ENCODE measurements at places on chromosomes 5 and 9.

DNA sequence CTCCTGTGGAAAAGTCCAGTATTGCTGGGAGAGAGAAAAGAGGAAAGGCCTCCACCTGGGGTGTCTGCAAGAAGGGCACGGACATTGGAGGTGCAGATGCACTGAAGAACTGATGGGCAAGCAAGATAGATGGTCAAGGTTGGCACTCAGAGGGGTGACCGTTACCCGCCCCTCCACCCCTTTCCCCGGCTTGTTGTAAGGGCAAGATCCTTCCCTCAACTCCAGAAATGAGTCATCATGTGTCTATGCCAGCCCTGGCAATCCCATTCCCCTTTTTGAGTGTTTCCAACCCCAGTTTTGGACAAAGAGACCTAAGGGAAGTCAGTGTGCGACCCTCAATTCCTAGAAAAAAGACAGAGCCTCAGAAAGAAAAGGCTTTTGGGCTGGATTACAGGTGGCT is 34.9 kb upstream of the ATP6V1G1 start:
- no peak for DNase-seq

GRCh38 chr5:39473156-39473775 is 48.5 kb upstream of the DAB2 start:
- DNase-seq, result no peak

DNA sequence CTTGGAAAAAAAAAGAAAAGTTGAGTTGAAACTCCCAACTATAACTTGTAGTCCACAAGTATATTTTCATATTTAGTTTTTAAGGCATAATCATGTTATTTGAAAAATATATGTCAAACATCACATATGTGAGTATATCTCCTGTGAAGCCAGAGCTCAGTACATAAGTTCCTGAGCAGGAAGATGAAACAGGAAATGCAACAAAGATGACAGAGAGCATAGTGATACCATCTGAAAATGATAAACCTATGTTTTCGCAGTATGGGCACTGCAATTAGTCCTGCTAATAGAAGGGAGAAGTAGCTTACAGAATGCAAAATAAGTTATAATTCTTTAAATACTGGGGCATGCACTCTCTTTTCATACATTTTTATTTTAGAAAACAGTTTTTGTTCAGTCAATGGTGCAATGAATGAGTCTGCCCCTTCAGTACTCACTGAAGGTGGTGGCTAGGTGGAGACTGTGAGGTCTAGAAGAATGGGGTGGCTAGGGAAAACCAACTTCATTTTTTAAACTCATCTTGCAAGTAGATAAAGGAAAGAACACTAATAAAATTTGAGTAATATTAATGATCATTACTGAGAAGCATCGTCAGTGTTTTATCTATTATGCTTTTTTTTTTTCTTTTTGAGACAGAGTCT is 54.1 kb upstream of the FYB1 start:
- no peak for DNase-seq

GRCh38 chr5:14715481-14715880 is 51.0 kb downstream of the OTULIN start:
- DNase-seq, result no peak

- DNase-seq, result no peak
Observed at GRCh38 chr9:96109680-96110351, 192.2 kb downstream of the HSD17B3 start.

- DNase-seq, result no peak
Observed at GRCh38 chr5:12204761-12205160, 300.5 kb upstream of the CTNND2 start.

GRCh38 chr9:115733318-115734110 is 420.1 kb upstream of the PAPPA start:
- no peak for DNase-seq

GRCh38 chr9:115164511-115164974 is 46.6 kb upstream of the TNC start:
- no peak for DNase-seq

DNA sequence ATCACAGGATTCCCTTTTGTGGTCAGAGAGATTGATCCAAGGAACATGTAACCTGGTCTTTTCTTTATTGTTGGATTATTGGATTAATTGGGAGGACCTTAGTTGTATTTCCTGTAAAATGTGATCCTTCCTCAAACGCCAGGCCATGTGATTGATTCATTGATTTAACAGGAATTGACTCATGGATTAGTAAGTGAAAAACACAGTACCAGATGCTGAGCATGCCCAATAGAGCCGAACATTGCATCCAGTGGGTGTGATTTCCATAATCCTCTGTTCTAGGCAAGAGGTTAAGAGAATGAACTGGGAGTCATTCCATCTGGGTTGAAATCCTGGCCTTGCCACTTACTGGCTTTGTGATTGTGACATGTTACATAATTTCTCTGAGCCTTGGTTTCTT is 522.3 kb downstream of the MAT2B start:
- DNase-seq, result no peak

GRCh38 chr9:128685636-128686489 is 3.2 kb upstream of the SET start:
- DNase-seq, result peak; percentile 30

DNA sequence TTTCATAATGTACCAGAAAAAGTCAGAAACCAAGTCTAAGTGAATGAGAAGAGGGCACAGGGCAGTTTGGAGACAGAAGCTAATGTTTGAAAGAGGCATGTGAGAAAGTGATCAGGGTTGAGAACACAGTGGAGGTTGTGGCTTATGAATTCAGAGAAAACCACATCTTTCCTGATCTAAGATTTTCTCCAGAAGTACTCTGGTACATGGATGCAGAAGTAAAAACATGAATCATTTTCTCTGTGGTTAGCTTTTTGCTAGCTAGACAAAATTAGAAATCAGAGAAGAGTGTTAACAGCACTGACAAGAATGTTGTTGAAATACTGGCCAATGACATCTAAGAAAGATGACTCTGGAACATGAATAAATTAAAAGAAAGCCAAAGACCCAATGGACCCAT is 541.1 kb downstream of the DNAH5 start:
- DNase-seq, result no peak

DNA sequence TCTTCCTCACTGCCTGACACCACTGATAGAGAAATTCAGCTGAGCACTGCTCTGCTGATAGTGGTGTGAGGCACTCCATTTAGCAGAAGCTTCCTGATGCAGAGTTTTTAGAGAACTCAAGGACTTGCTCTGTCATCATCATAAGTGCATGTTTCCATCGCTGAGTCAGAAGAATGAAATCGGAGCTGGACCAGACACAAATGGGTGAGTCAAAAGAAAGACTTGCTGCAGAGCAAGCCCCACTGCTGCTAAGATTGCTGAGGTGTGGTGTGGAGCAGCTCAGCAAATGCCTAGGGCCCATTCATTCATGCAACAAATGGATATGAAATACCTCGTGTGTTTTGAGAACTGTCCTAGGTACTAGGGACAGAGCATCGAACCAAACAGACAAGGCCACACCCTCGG is 410.2 kb upstream of the SLC30A5 start:
- no peak for DNase-seq

- no peak for DNase-seq
Observed at GRCh38 chr9:18256568-18256967, 217.4 kb upstream of the ADAMTSL1 start.

- no peak for DNase-seq
Observed at GRCh38 chr5:74918232-74918669, 52.1 kb upstream of the FAM169A start.

- no peak for DNase-seq
Observed at GRCh38 chr5:60636644-60637043, 63.3 kb downstream of the DEPDC1B start.

- DNase-seq, result no peak
Observed at GRCh38 chr5:169039592-169039991, 261.3 kb downstream of the SLIT3 start.

GRCh38 chr9:12980085-12980851 is 205.4 kb downstream of the LURAP1L start:
- DNase-seq, result no peak

DNA sequence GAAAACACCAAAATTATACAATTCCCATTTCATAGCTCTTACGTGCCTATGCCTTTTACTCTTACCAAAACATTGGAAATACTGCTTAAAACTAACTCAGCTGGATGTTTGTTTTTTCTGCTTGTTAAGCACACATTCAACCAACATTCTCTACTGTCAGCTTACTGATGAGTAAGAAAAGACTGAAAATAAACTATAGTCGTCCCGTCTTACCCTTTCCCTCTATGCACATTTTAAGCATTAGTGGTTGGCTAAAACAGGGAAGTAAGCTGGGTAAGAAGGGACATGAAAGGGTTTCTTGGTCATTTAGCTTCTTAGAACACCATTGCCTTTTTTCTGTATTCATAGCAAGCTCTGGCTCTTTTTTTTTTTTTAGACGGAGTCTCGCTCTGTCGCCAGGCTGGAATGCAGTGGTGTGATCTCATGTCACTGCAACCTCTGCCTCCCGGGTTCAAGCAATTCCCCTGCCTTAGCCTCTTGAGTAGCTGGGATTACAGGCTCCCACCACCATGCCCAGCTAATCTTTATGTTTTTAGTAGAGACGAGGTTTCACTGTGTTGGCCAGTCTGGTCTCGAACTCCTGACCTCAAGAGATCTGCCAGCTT is 232.1 kb upstream of the PCSK5 start:
- no peak for DNase-seq

DNA sequence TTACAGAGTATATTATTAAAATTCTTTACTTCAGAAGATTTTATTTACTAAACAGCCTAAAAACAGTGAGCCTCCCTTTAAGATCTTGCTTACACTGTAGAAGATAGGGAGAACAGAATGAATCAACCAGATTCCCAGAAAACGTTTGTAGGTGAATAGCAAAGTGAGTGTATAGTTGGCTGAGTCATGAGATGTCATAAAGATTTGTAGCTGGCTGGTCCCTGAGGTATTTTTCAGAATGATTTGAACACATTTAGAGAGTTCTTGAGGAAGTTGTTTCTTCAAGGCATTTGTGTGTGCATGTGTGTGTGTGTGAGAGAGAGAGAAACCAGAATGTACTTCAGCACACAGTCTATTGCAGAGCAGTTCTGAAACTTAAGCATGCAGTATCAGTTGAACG is 159.4 kb upstream of the PRR16 start:
- DNase-seq, result no peak

DNA sequence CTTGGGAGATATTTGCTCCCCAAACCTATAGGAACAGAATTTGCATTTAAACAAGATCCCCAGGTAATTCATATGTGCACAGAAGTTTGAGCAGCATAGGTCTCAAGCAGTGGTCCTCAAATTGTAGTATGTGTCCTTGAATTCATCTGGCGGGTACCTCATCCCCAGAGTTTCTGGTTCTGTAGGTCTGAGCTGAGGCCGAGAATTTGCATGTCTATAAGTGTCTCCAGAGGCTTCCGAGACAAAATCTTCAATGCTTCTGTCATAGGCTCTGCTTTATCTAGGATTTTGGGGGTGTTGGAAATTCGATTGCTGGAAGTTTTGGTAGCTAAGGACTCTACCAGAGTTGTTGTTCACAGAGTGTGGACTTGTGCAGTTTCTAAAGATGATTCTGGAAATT is 38.6 kb downstream of the MAT2B start:
- no peak for DNase-seq

GRCh38 chr9:96567203-96567700 is 52.4 kb downstream of the CDC14B start:
- DNase-seq, result no peak

- DNase-seq, result no peak
Observed at GRCh38 chr5:138366632-138367382, 14.3 kb downstream of the KDM3B start.

- no peak for DNase-seq
Observed at GRCh38 chr9:17829812-17830385, 251.0 kb downstream of the SH3GL2 start.

GRCh38 chr5:127757576-127757975 is 54.4 kb downstream of the CCDC192 start:
- DNase-seq, result no peak

- no peak for DNase-seq
Observed at GRCh38 chr5:59615272-59615671, 278.3 kb downstream of the PDE4D start.

GRCh38 chr5:135303582-135304173 is 95.4 kb downstream of the MACROH2A1 start:
- no peak for DNase-seq

GRCh38 chr9:24258626-24259025 is 287.1 kb downstream of the IZUMO3 start:
- no peak for DNase-seq

DNA sequence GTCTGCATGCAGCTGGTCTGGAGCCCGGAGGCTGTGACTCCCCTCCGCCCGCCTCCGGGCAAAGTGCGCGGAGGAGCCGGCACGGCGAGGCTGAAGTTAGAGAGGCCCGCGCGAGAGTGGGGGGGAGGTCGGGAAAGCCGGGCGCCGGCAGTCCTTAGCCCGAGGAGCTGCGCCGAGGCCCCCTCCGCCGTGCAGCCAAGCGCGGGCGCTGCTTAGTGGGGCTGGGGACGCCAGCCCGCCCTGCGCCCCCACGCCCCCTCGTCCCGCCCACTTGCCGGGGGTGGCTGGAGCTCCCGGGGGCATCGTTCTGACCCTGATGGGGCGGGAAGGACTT is 403 bp downstream of the NINJ1 start:
- peak; percentile 41 for DNase-seq

- no peak for DNase-seq
Observed at GRCh38 chr5:31413030-31413812, 118.7 kb downstream of the DROSHA start.

- DNase-seq, result no peak
Observed at GRCh38 chr5:74648835-74649293, 8.3 kb upstream of the ENC1 start.

- no peak for DNase-seq
Observed at GRCh38 chr5:177510567-177511053, 984 bp upstream of the DOK3 start.

DNA sequence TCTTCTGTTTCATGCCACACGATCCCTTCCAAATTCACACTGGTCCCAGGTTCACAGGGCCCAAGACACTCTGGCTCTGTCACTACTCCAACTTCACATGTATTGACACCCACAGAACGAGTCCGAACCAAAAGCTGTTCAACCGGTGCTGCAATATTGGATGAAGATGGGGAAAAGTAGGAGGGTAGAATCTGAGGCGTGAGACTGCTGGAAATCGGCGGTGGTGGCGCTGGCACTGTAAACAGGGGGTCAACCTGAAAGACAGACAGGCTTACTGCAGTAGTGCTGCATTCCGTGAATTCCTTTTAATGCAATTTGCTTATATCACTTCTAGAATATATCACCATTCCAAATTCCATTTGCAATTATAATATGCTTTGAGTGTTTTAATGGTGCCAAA is 45.4 kb downstream of the ZNF608 start:
- no peak for DNase-seq

GRCh38 chr5:9362600-9362999 is 183.3 kb downstream of the SEMA5A start:
- no peak for DNase-seq

- DNase-seq, result no peak
Observed at GRCh38 chr5:178351221-178352034, 118.8 kb upstream of the PHYKPL start.

- no peak for DNase-seq
Observed at GRCh38 chr5:17989567-17990563, 355.6 kb downstream of the TAF11L14 start.

GRCh38 chr5:59020611-59021285 is 437.9 kb downstream of the RAB3C start:
- no peak for DNase-seq

- no peak for DNase-seq
Observed at GRCh38 chr9:98214811-98215210, 22.4 kb upstream of the CORO2A start.

- no peak for DNase-seq
Observed at GRCh38 chr5:113082547-113082905, 105.9 kb downstream of the DCP2 start.

- no peak for DNase-seq
Observed at GRCh38 chr5:96124589-96124988, 162.9 kb upstream of the ELL2 start.

All from stimulated activated CD8-positive, alpha-beta memory T cell treated with anti-CD3 and anti-CD28 coated beads, Interleukin-4, amount 100 ng/mL, for 4 hours (primary cell).